ENCODE measurements at places on chromosomes 13 and 19.

DNA sequence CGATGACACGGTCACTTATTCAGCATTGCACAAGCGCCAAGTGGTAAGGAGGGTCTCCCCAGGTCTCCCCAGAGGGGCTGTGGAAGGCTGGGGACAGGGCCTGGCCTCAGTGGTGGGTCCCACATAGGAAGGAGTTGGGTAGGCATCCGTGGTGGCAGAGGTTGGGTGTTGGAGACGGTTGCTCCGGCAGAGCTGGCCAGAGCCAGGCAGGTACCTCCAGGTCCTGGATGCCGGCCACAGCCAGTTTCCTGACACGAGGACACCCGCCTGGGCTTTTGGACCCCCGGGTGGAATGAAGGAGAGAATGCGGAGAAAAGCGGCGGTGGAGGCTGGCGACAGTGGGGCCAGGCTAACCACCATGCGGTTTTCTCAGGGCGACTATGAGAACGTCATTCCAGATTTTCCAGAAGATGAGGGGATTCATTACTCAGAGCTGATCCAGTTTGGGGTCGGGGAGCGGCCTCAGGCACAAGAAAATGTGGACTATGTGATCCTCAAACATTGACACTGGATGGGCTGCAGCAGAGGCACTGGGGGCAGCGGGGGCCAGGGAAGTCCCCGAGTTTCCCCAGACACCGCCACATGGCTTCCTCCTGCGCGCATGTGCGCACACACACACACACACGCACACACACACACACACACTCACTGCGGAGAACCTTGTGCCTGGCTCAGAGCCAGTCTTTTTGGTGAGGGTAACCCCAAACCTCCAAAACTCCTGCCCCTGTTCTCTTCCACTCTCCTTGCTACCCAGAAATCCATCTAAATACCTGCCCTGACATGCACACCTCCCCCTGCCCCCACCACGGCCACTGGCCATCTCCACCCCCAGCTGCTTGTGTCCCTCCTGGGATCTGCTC, 1.3 kb upstream of the FFAR1 start:
- DNase-seq, result peak; percentile 83

DNA sequence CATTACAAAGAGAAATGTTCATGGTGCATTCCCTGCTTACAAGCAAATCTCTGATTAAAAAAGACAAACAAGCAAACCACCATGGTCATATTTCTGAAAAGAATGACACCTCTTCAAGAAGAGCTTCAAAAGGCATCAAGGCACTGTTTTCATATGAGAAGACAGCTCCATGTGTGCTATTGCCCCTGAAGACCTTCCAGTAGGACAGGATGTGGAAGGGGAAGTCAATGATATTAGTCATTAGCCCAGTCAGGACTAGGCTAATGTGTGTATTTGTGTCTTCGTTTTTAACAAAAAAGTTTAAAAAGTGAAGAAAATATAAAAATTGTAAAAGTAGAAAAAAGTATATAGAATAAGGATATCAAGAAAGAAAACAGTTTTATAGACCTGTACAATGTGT, 534.7 kb upstream of the ARGLU1 start:
- no peak for DNase-seq

DNA sequence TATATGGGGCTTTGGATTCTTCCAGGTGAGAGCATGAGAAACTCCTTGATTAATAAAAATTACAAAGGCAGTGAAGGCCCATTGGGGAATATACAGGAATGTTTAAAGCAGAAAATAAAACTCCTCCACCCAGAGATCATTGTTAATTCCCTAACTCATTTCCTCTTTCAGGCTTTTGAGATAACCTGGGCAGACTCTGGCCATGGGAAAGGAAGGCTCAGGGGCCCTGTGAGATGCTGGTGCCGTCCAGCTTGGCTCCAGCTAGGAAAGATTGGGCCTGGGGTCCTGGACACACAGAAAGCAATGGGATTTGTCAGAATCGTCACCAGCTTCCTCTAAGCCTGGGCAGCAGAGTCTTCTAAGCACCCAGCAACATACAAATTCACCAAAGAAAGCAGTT, 36.8 kb upstream of the SPATA13 start:
- DNase-seq, result no peak

- DNase-seq, result no peak
These were observed 481.0 kb downstream of the FOXO1 start for GRCh38 chr13:40185414-40185813.

GRCh38 chr19:49712397-49712859, 21.5 kb downstream of the CPT1C start:
- no peak for DNase-seq

GRCh38 chr19:48469289-48469881, at the start of gene CYTH2:
Gene CYTH2 (plus strand): TSS chr19:48469369. CDS start chr19:48469508, 139 bp downstream.
- peak; percentile 53 for DNase-seq

DNA sequence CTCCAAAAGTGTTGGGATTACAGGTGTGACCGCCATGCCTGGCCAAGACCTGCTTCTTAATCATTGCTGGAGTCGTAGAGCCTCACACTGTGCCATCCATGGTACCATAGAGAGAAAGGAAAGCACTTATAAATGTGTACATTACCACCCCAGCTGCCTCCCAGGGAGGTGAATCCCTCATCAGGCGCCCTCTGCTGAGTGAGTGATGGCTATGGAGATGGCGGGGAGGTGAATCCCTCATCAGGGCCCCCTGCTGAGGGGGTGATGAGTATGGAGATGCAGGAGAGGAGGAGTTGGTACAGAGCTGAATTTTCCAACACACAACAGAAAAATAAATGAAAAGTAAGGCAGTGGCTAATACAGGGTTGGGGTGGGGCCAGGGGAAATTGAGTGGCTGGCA, 263.4 kb downstream of the UQCRFS1 start:
- no peak for DNase-seq

GRCh38 chr19:19434483-19435045, 29.1 kb downstream of the GATAD2A start:
- DNase-seq, result no peak

- no peak for DNase-seq
These were observed 92.1 kb downstream of the ATP11A start for GRCh38 chr13:112781881-112782361.

DNA sequence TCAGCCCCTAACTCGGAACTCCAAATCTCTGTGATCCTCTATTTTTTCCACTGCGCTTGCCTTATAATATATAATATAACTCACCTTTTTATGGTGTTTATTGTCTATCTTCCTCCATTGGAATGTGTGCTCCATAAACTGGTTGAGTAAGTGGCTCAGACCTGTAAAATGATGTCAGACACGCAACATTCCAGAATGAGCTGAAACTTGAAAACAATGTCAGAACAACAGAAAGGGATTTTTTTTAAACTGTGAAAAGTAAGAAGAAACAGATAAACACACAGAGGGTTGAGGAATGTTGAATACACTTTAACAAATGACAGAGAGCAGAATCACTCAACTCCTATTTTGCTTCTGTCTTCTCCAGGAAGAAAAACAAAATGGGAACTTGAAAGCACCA, 19.1 kb upstream of the FAM216B start:
- no peak for DNase-seq

GRCh38 chr13:43861863-43862262, 17.7 kb downstream of the CCDC122 start:
- no peak for DNase-seq

DNA sequence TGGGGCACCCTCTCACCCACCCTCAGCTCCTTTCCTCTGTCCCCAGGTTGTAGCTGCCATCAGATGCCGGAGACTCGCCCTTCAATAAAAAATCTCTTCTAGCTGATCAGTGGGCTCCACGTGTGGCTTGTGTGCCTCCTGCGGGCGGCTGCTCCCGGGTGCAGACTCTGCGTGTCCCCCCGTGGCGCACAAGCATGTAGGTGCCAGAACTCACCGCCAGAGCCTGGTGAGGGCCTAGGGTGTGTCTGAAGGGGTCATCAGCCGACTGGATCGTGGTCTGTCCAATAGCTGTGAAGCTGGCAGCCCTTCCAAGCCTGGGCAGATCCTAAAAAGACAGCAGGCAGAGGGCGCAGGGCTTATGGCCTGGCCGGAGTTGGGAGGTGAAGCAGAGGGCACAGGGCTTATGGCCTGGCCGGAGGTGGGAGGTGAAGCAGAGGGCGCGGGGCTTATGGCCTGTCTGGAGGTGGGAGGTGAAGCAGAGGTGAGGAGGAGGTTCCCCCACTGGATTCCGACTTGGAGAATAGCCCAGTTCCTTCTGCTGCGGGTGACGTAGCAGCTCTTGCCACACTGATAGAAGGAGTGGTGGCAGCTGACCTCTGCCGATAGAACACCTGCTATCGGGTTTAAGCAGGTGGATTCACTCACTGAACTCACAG, 11.7 kb downstream of the NOP53 start:
- no peak for DNase-seq

DNA sequence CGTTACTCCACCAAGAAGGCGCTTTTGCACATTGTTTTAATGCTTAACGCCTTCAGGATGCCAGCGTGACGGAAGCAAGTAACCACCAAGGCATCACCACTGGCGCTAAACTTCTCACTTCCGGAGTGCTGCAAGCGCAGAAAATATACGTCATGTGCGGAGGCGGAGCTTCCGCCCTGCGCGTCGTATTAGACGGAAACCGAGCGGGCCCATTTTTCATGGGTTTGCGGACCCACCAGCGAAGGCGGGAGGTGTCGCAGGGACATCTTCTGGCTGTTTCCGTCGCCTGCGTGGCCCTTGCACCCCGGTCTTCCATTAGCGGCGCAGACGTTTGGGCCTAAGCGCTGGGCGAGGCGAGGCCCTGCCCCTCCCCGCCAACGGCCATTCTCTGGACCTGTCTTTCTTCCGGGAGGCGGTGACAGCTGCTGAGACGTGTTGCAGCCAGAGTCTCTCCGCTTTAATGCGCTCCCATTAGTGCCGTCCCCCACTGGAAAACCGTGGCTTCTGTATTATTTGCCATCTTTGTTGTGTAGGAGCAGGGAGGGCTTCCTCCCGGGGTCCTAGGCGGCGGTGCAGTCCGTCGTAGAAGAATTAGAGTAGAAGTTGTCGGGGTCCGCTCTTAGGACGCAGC, at the start of gene ERCC5:
ERCC5 (plus strand) TSS at position 403 of the 631 bp plus-strand sequence. CDS start 235 bp downstream, outside the sequence.
- peak; percentile 94 for DNase-seq

GRCh38 chr19:7328647-7329046, 20.1 kb upstream of the ARHGEF18 start:
- peak; percentile 32 for DNase-seq

DNA sequence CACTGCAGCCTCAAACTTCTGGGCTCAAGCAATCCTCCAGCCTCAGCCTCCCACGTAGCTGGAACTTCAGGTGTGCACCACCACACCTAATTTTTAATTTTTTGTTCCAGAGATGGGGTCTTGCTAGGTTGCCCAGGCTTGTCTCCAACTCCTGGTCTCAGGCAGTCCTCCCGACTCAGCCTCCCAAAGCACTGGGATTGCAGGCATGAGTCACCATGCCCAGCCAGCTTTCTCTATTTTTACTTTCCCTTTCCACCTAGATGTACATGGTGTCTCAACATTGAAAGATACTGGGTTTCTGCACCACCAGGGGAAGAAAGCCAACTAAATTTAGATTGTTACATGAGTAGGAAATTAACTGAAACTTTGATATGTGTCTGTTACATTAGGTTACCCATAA, 13.8 kb upstream of the ZNF846 start:
- no peak for DNase-seq

- no peak for DNase-seq
These were observed 7.0 kb downstream of the FAM124A start for GRCh38 chr13:51229101-51229719.

DNA sequence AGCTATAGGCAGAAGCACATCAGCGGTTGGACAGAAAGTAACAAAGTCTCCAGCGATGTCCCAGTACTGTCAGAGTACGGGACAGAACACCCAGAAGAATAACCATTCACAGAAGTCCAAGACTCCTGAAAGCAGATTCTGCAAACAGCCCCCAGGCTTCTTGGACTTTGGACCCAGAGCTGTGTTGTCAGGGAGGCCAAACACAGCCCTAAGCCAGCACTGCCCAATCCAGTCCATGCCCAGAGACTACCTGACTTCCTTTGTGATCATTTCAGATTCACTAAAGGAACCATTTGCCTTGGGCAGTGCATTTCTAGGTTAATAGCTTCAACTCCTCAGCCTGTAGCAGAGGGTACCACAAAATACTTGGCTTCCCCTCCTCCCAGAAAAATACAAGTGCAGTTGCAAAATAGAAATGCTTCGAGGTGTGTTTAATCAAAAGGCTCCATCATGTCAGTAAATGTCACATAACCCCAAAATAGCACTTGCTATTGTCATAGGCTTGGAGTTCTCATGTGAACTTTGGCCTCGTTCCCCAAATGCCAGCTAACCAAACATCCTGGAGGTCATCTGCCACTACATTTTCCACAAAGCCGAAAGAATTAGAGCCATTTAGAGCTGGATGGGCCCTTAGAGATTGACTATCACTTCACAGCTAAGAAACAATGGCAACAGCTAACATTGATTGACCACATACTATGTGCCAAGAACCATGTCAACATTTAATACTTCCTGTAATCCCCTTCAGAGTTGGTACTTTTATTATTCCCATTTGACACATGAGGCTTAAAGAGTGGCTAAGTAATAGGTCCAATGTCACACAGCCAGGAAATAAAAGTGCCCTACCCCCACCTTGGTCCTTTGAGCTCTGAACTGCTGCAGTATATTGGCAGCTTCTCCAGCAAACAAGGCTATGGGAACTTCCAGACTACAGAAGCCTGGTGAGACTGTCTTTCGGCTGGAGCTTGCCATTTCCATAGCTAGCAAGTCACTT, 329.9 kb downstream of the FOXO1 start:
- no peak for DNase-seq

DNA sequence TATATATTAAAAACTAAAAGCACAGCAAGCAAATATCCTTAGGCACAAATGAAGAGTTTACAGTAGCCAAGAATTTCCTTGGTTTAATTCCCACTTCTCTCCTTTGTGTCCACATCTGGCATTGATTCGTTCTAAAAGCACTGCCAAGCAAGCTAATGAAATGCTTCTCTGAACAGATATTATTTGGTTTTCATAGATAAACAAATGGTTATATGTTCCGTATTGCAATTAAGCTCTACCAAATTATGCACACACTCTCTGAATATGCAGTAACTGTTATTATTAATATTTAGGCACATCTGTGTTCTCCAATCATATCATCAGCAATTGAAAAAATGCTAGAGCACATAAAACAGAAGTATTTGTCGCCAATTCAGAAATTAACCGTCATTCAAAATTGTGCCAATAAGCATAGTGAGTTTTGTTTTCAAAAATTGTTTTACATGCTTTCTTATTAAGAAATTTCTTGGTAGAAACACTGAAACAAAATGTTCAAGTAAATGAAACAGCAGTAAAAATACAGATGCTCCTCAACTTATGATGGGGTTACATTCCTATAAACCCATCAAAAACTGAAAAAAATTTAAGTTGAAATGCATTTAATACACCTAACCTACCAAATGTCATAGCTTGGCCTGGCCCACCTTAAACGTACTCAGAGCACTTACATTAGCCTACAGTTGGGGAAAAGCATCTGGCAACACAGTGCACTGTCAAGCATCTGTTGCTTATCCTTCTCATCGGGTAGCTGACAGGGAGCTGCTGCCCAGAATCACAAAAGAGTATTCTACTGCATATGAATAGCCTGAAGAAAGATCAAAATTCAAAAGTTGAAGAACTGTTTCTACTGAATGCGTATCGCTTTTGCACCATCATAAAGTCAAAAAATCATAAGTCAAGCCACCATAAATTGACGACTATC, 2134.7 kb downstream of the PCDH9 start:
- no peak for DNase-seq

- DNase-seq, result no peak
These were observed 16.1 kb upstream of the SACS start for GRCh38 chr13:23449398-23450162.
